ENCODE measurements at places on chromosomes 4 and X.

DNA sequence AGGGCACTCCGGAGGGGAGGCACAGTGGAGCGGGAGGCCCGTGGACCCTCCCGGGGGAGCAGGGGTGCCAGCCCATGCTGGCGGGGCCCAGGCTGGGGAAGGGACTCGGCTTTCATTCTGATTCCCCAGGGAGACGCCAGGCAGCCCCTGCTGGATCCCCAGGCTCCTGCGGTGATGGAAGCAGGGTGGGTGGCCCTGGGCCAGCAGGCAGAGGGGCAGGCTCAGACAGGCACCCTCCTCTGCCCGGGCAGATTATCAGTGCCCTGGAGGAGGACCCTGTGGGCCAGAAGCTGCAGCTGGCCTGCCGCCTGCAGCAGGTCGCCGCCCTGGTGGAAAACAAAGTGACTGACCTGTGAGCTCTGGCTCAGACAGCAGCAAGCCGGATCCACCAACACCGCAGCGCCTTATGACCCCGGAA is 2.1 kb upstream of the SRPK3 start:
- no peaks in the 10 kb centered on the region for H3K4me1 ChIP-seq
- no peaks in the 10 kb centered on the region for H3K36me3 ChIP-seq
- H3K27me3 ChIP-seq, result no peaks in the 10 kb centered on the region
- no peak overlapping the region for H3K4me3 ChIP-seq
- no peak overlapping the region for H3K27ac ChIP-seq

- peak; percentile 88 for DNase-seq
- no peak overlapping the region for H3K4me3 ChIP-seq
- no peaks in the 10 kb centered on the region for H3K36me3 ChIP-seq
- H3K4me1 ChIP-seq, result peaks cover 4% of the 10 kb centered on the region
- H3K27me3 ChIP-seq, result no peaks in the 10 kb centered on the region
Measured at GRCh38 chr4:47287735-47288134, 175.8 kb downstream of the COMMD8 start.

DNA sequence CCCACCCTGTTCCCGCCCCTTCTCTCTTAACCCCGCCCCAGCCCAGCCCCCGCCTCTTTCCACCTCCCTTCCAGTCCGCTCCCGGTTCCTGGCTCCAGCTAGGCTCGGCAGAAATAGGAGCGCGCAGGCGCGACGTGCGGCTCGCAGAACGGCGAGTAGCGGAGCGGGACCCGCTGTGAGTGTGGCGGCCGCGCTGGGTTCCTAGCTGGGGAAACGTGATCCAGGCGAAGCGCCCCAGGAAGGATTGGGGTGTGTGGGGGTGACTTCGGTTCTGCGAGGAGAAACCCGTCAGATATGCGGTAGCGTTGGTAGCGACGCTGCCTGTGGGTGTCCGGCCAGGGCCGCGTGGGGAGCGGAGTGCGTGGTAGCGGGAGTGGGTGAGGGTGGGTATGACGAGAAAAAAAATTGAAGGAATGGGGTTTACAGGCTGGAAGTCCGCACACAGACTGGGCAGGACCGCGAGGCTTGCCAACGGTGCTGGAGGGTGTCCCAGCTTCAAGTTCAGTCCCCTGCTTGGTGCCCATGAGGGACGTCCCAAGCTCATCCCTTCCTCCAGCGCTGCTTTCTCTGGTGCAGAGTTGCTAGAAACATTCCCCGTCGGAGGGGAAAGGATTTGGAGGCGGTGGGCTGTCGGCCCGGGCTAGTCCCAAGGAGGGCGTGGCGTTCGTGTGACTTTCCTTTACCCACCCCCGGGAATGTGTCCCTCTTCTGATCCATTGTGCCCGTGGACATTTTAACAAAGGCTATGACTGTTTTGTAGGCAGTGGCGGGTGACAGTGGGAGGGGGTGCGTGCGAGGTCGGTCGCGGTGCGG is at the start of gene PRRG1:
TSS of gene PRRG1 (plus strand) at position 144 of the 813 bp plus-strand sequence. CDS start 56,886 bp downstream, outside the sequence.
- peak within 1 kb of the TSS; percentile 87 for H3K4me3 ChIP-seq
- H3K27ac ChIP-seq, result peak within 1 kb of the TSS; percentile 81
- H3K27me3 ChIP-seq, result no peaks in the 10 kb centered on the region

DNA sequence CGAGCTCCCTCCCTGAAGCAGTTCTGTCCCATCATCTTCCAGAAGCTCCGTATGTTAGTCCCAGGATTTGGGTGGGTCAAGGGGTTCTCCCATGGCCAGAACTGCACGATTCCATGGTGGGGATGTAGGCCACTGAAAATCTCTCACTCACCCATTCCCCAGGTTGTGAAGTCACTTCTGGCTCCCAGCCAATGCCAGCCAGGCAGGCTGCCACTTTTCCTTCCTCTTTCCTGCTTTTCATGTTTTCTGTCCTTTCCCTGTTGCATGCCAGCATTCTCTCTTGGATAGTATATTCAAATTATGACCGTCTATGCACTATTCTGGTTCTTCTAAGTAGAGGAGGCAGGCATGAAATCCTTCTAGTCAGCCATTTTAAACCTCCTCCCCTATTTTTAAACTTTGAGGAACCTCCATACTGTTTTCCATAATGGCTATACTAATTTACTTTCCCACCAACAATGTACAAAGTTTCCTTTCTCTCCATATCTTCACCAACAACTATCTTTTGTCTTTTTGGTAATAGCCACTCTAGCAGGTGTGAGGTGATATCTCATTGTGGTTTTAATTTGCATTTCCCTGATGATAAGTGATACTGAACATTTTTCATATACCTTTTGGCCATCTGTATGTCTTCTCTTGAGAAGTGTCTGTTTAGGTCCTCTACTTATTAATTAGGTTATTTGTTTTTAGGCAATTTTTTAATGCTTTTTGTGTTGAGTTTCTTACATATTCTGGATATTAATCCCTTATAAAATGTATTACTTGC is 182.1 kb upstream of the TET2 start:
- no peaks in the 10 kb centered on the region for H3K4me1 ChIP-seq
- no peak overlapping the region for H3K27ac ChIP-seq
- H3K27me3 ChIP-seq, result no peaks in the 10 kb centered on the region
